Putamen (tissue), 1 donor: ENCODE measurements at places on chromosomes 11 and 22.

DNA sequence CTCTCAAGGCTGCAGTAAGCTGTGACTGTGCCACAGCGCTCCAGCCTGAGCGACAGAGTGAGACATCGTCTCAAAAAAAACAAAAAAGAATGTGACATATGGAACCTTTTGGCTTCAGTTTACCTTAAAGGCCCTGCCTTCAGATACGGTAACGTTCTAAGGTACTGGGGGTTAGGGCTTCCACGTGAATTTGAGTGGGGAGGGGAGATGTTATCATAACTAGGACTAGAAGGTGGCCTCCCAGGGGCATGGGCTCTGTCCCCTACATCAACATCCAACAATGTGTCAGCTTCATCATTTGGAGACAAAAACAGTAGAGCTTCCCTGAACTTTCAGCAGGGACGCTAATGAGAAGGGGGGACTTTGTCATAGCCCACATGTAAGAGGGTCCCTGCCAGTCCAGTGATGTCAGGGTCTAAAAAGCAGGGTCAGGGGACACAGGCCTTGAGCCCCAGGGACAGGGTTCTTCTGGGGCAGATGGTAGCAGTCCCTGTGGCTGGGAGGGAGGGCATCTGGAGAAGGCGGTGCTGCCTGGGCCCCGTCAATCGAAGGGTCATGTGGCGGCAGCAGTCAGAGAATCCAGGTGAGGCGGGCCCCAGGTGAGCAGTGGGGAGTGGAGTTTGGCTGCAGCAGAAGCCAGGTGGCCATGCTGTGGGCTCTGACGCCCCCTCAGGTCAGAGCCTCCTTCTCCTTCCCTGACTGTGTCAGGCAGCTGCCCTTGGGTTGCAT is 79.8 kb downstream of the BCR start:
- DNase-seq, result no peak

DNA sequence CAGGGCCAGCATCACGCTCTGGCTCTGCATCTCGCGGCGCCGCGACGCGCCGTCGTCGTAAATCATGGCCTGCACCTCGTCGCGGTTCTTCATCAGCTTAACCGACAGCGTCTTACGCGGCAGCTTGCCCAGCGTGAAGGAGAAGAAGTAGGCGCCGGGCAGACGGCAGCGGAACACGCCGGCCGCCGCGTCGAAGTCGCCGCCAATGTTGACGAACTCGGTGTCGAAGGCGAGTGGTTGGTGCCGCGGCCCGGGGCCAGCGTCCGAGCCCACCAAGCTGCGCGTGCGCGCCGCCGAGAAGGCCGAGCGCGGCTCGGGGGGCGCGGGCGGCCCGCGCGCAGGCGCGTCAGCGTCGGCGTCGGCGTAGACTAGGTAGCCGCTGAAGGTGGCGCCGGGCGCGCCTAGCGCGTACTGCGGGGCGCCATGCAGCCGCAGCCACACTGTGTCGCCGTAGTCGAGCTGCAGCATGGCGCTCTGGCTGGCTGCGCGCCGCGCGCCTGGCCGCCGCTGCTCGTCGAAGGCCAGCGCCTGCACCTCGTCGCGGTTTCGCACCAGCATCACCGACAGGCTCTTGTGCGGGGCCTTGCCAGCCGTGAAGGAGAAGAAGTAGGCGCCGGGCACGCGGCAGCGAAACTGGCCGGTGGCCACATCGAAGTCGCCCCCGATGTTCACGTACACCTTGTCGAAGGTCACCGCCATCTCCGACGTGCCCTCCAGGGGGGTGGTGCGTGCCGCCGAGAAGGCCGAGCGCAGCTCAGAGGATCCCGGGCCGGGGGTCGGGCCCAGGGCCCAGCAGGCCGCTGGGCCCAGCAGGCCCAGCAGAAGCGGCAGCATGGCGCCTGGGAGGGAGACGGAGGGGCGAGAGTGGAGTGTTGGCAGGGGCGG is 3.7 kb downstream of the FAM180B start:
- DNase-seq, result no peak

DNA sequence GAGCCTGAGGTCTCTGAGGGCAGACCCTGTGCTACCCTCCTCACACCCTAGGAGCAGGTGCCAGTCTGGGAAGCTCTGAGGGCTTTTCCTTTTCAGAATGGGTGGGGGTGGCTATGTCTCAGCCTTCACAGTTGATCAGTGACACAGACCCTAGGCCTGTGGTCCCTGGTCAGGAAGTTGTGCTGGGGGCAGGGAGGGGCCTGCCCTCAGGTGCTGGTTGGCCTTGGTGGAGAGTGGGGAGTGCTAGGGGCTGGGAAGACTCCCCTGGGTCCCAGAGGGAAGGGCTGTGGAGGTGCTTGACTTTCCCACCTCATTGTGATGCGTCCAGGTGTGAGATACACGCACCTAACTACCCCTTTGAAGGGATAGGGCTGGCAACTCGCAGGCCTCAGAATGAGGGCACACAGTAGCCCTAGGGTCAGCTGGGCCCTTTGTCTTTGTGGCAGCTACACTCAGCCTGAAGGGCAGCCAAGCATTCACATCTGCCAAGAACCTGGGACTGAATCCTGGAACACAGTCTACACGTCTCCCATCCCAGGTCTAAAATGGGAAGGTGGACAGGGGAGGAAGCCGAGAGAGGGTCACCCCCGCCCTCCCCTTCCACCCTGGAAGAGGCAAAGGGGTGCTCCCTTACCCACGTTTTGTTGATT is 31.2 kb upstream of the ATXN10 start:
- DNase-seq, result no peak

DNA sequence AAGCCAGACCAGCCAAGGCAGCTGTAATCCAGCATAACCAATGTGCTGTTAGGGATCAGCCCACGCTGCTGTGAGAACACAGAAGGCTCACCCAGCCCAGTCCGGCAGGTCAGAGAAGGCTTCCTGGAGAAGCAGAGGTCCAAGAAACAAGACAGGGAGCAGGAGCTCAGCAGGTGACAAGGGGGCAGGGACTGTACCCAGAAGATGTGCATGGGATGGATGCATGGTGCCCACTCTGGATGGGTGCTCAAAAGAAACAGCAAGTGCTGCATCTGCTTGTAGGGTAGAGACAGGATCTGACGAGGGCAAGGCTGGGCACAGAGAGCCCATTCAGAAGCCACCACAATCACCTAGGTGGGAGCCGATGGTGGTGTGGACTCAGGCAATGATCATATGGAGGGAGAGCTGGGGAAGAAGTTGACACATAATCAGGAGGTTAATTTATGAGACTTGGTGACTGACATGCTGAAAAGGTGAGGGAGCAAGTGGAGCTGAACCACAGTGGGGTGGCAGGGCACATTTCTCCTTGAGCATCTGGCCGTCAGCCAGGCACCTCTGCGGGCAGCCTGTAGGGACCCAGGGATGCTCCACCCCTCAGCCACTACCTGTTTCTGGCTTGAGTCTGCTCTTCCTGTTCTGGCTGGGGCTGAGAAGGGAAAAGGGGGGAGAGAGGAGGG is 102.3 kb upstream of the DRD2 start:
- no peak for DNase-seq

DNA sequence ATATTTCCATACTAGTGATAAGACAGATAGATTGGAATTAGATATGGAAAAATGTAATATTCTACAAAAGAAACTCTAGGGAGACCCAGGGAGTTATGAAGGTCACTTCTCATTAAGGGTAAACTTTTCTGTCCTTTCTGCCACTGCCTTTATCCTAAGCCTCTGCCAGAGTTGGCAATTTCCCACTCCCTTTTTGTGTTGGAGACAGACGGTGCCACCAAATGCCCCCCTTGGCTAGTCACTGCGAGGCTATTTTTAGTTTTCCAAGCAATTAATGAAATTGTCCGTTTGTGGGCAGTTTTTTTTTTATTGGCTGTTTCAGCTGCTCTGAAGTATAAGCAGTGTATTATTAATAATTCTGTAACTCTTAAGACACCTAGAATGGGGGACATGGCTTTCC is 67.6 kb upstream of the TENM4 start:
- peak; percentile 9 for DNase-seq

DNA sequence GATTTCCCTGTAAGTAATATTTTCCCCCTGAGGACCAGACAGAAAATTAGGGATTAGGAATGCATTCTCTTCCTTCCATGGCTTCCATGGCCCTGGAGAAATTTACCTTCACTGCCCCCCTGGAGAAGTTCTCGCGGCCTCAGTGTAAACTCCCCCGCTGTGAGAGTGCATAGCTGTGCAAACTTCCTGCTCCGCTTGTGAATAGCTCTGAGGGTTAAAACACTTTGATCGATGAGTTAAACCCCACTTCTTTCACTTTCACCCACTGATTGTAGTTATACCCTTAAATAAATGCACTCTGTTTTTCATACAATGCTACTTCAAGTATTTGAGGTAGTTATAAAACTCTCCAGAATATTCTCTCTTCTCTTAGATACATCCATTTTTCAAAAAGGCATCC is 190.8 kb downstream of the DSCAML1 start:
- DNase-seq, result no peak

DNA sequence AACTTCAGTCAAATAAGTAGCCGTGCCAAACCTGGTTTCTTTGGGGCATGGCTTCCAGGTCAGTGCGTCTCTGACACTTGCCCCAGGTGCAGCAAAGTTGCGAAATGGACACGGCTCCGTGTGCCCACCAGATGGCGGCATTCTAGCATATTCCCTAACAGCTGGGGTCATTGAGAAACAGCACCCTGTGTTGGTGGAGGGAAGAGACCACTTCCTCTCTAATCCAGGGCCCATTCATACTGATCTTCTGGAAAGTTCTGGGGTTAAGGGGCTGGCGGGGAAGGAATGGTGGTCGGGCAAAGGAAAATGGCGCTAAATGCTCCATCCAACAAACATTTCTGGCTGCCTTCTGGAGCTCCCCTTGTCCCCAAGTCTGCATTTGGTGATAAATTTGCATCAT is 141.2 kb upstream of the TIMP3 start:
- DNase-seq, result no peak

GRCh38 chr11:17905477-17905876 is 107.4 kb downstream of the SERGEF start:
- no peak for DNase-seq

- DNase-seq, result no peak
Measured at GRCh38 chr11:86449993-86450629, 75.4 kb downstream of the CCDC81 start.

GRCh38 chr22:20406686-20407408 is 12.9 kb downstream of the ZNF74 start:
- DNase-seq, result no peak

GRCh38 chr11:124884340-124884739 is 13.3 kb downstream of the ROBO4 start:
- DNase-seq, result no peak

GRCh38 chr22:33018232-33018864 is 39.8 kb downstream of the SYN3 start:
- DNase-seq, result peak; percentile 42

DNA sequence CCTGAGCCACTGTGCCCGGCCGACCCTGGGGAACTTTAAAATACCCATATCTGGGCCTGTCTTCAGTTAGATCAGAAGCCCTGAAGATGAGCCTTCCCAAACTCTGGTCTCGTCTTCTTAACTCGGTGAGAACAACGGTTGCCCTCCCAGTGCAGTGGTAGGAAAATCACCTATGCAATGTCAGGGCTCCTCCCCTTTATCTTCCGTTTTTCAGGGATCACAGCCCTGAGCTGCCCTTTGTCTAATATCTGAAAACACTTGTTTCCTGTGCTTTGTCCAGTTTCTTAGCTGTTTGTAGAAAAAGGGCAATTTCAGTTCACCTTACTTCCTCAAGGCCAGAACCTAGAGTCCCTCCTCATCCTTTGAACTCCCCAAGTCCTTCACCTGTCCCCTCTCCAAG is 9.4 kb downstream of the DRAP1 start:
- DNase-seq, result no peak

DNA sequence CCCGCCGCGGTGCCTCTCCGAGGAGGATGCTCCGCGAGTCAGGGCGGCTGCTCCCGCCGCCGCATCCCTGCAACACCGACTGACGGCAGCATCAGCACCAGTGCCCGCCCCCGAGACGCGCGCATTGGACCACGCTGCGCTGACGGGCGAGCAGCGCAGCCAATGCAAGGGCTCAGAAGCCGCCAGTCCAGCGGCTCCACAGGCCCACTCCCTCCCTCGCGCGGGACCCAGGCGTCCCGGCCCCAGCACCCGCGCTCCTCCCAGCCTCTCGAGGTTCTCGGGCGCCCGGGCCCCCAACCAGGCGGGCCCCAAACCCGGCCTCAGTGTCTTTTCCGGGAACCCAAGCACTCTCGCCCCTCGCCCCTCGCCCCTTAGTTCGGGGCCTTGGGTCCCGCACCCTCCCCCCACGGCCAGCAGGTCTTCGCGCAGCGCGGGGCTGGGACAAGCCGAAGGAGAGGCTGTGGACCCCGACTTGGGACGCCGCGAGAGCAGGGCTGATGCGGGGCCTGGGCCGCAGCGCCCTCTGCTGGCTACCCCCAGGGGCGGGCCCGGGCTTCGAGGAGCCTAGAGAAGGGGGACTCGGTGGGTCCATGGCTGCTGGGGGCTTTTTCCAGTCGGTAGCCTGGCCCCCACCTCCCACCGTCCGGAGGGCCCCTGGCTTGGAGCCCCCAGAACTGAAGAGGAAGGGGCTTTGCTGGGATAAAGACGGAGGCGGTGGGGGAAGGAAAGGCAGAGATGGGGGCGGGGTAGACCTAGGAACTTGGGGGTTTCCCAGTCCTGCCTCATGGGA is at the start of gene NRXN2:
TSS of gene NRXN2 (minus strand) at position 81 of the 790 bp plus-strand sequence. CDS start 9,498 bp downstream, outside the sequence.
- peak; percentile 94 for DNase-seq

DNA sequence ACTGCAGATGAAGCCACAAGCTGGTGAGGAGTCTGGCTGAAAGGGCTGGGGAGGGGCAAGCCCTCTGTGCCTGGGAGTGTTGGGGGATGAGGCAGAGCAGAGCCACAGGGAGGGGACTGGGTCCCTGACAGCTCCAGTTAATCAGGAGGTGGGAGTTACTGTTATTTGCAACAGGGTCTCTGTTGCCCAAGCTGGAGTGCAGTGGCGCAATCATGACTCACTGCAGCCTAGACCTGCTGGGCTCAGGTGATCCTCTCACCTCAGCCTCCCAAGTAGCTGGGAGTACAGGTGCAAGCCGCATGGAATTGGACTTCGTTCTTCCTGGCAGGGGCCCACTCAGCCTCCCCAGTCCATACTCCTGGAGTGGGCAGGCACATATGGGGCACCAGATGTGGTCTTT is 7.7 kb downstream of the SCN2B start:
- no peak for DNase-seq

DNA sequence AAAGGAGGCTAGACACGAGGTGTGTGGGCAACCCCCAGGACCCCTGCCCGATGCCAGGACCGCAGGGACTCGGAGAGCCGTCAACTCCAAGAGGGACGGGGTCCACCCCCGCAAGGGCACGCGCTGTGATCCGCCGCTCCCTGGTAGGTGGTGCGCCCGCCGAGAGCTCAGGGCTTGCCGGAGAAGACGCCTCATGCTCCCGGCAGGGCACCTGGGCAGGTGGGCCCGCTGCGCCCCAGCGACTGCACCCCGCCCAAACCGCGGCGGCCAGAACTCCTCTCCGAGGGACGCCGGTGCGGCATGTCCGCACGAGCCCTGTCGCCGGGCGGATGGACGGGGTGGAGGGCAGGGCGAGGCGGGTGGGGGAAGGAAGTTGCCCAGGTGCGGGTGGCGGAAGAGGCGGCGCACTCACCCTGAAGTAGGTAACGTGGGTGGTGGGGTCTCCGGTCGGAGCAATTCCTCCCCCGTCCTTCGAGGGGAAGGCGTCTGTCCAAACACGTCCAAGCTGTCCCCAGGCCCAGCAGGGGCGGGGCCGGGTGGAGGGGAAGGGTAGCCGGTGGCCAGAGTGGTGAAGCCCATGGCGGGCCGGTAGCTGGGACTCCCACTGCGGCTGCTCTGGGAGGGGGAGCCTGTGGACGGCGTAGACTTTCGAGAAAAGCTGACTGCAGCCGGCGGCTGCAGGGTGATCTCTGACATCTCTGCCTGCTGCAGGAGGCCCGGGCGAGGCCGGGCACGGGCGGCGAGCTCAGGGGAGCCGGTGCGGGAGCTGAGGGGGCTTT is 37.2 kb downstream of the IGSF9B start:
- no peak for DNase-seq
